ENCODE measurements at places on chromosomes 13 and 19. TPM values are rescaled to one million over a fixed set of nuclear protein-coding genes. Genes with fewer than 3 reads are reported as not detected.

The CACTIN gene
- polyA plus RNA-seq, result 20.4 TPM

GRCh38 chr19:50983625-50984292 lies at the start of gene KLK7:
KLK7 (minus strand) TSS chr19:50983917; CDS start chr19:50982399, 1,518 bp downstream.
- H3K27me3 ChIP-seq, result no peaks in the 10 kb centered on the region
- H3K4me3 ChIP-seq, result no peak within 1 kb of the TSS
- no peak for DNase-seq
- no peaks in the 10 kb centered on the region for H3K4me1 ChIP-seq
- no peaks in the 10 kb centered on the region for H3K36me3 ChIP-seq

DNA sequence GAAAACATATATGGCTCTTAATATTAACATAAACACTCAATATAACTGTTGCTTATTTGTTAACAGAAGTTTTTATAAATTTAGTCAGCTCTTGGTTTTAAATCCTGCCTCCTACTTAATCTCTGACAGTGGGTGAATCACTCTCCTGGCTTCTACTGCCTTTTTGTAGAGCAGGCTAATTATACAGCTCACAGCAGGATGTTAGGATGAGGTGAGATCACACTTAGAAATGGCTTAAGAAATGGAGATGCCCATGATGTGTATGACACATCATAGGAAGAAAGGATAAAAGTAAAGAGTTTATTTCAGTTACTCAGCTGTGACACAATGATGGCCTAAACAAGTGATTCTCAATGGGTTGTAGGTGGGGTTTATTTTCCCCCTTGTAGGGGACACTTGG lies 345.6 kb downstream of the SPRY2 start:
- H3K27ac ChIP-seq, result no peak overlapping the region
- DNase-seq, result no peak
- no peaks in the 10 kb centered on the region for H3K27me3 ChIP-seq
- H3K4me3 ChIP-seq, result no peak overlapping the region
- no peaks in the 10 kb centered on the region for H3K4me1 ChIP-seq
- H3K36me3 ChIP-seq, result no peaks in the 10 kb centered on the region

The CEACAM21 gene
- 11.0 TPM for polyA plus RNA-seq

GRCh38 chr19:43780706-43781525 lies at the start of gene KCNN4:
KCNN4 (minus strand) TSS chr19:43780973; CDS start chr19:43780861, 112 bp downstream.
- no peaks in the 10 kb centered on the region for H3K36me3 ChIP-seq
- H3K27ac ChIP-seq, result peak within 1 kb of the TSS; percentile 94
- no peaks in the 10 kb centered on the region for H3K27me3 ChIP-seq
- H3K4me1 ChIP-seq, result peaks cover 49% of the 10 kb centered on the region
- H3K4me3 ChIP-seq, result peak within 1 kb of the TSS; percentile 53

GRCh38 chr19:35248310-35249145 lies at the start of gene LSR:
LSR (plus strand) TSS chr19:35249002; CDS start chr19:35249023, 21 bp downstream.
- peak within 1 kb of the TSS; percentile 45 for H3K4me3 ChIP-seq
- H3K36me3 ChIP-seq, result no peaks in the 10 kb centered on the region
- peaks cover 48% of the 10 kb centered on the region for H3K27me3 ChIP-seq
- H3K27ac ChIP-seq, result peak within 1 kb of the TSS; percentile 61
- peaks cover 5% of the 10 kb centered on the region for H3K4me1 ChIP-seq

The SH2D3A gene
- polyA plus RNA-seq, result 18.8 TPM

- H3K27me3 ChIP-seq, result peaks cover 16% of the 10 kb centered on the region
- H3K4me1 ChIP-seq, result peaks cover 65% of the 10 kb centered on the region
- H3K4me3 ChIP-seq, result peak overlapping the region; percentile 35
Measured at GRCh38 chr19:55640043-55640576, 692 bp upstream of the ZNF580 start.

DNA sequence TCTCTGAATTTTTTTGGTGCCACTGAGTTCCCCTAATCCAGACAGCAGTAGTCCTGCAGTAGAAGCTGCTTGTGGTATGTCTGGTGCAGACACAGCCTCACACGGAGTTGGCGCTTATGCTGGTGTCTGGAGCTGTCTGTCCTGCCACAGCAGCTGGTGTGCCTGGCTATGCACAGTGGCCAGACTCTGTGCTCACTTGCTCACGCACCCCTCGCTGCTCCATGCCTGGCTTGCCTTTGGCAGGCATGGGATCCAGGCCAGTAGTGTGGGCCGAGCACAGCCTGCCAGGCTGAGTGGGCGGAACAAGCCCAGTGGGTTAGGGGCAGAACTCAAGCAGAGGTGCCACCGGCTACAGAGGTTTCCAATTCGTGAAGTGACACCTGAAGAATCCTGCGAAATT lies 845.9 kb upstream of the PCDH9 start:
- no peak overlapping the region for H3K27ac ChIP-seq
- no peaks in the 10 kb centered on the region for H3K4me1 ChIP-seq
- H3K4me3 ChIP-seq, result no peak overlapping the region
- no peaks in the 10 kb centered on the region for H3K27me3 ChIP-seq
- no peak for DNase-seq

The IGFL1 gene
- 26.9 TPM for polyA plus RNA-seq

GRCh38 chr13:44969551-44970484 lies 19.5 kb downstream of the NUFIP1 start:
- H3K4me3 ChIP-seq, result no peak overlapping the region
- no peak overlapping the region for H3K27ac ChIP-seq
- H3K36me3 ChIP-seq, result peaks cover 5% of the 10 kb centered on the region
- H3K4me1 ChIP-seq, result no peaks in the 10 kb centered on the region

DNA sequence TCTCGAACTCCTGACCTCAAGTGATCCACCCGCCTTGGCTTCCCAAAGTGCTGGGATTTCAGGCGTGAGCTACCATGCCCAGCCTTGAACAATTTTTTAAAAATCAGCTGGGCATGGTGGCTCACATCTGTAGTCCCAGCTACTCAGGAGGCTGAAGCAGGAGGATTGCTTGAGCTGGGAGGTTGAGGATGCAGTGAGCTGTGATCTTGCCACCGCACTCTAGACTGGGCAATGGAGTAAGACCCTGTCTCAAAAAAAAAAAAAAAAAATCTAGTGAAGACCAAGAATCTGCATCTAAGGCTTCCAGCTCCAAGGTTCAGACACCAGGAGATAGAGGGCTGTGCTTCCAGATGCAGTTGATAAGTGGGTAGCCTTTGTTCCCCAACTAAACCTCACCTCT lies 17.1 kb downstream of the DNASE2 start:
- no peak for DNase-seq
- H3K27me3 ChIP-seq, result peaks cover 12% of the 10 kb centered on the region
- H3K4me3 ChIP-seq, result no peak overlapping the region
- H3K27ac ChIP-seq, result no peak overlapping the region
- H3K4me1 ChIP-seq, result peaks cover 5% of the 10 kb centered on the region

The LCP1 gene
- 181 TPM for polyA plus RNA-seq

The TEAD2 gene
- 6.6 TPM for polyA plus RNA-seq

DNA sequence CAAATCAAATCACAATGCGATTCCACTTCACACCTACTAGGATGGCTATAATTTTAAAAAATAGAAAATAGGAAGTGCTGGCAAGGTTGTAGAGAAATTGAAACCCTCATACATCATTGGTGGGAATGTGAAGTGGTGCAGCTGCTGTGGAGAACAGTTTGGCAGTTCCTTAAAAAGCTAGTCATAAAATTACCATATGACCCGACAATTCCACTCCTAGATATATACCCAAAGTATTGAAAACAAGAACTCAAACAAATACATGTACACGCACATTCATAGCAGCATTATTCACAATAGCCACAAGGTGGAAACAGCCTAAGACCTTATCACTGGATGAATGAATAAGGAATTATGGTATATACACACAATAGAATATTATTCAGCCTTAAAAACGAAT lies 12.0 kb downstream of the HMGB1 start:
- H3K36me3 ChIP-seq, result peaks cover 9% of the 10 kb centered on the region
- no peaks in the 10 kb centered on the region for H3K27me3 ChIP-seq
- no peak for DNase-seq
- H3K4me3 ChIP-seq, result no peak overlapping the region

The KIR3DL1 gene
- polyA plus RNA-seq, result 0.02 TPM

The MUC16 gene
- polyA plus RNA-seq, result 7.2 TPM

DNA sequence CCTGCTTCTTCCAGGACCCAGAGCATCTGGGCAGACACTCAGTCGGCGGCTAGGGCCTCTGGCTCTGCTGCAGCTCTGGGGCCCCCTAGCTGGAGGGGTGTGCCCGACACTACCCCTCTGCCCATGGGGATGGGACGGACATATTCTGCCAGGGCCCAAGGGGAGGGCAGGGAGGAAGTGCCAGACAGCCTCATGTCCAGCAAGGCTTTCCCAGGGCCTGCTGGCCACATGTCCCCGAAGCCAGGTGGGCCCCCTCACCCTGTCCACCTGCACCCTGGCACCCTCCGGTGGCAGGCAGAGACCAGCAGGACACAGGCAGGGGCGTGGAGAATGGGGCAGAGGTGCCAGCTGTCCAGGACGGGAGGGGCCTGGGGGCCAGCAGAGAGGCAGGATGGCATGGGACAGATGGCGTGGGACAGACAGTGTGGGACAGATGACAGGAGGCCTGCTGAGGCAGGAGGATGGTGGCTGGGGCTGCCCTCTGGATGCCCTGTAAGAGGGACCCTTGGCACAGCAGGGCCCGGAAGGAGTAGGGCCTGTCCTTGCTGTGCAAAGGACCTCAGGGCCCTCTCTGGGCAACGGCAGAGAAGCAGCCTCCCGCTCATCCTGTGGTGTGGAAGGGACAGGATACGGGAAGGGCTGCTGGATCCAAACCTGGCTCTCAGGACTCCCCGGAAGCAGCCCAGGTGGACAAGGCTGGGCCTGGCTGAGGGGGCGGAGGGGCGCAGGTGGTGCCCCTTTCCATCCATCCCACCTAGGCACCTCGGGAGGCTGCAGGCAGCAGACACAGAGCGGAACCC lies 29.1 kb downstream of the CEBPG start:
- H3K4me3 ChIP-seq, result no peak overlapping the region
- H3K27ac ChIP-seq, result no peak overlapping the region
- H3K36me3 ChIP-seq, result no peaks in the 10 kb centered on the region

The JAK3 gene
- polyA plus RNA-seq, result 50.4 TPM

The OSCAR gene
- 5.5 TPM for polyA plus RNA-seq

- H3K36me3 ChIP-seq, result no peaks in the 10 kb centered on the region
- H3K27ac ChIP-seq, result no peak overlapping the region
- H3K4me3 ChIP-seq, result no peak overlapping the region
- DNase-seq, result no peak
- no peaks in the 10 kb centered on the region for H3K27me3 ChIP-seq
- H3K4me1 ChIP-seq, result peaks cover 3% of the 10 kb centered on the region
Measured at GRCh38 chr13:43767341-43767931, 19.3 kb downstream of the ENOX1 start.

- no peaks in the 10 kb centered on the region for H3K27me3 ChIP-seq
- no peaks in the 10 kb centered on the region for H3K4me1 ChIP-seq
- H3K27ac ChIP-seq, result no peak overlapping the region
- no peak overlapping the region for H3K4me3 ChIP-seq
Measured at GRCh38 chr19:45276284-45276687, 25.2 kb downstream of the MARK4 start.

The FCGBP gene
- polyA plus RNA-seq, result 7.7 TPM

DNA sequence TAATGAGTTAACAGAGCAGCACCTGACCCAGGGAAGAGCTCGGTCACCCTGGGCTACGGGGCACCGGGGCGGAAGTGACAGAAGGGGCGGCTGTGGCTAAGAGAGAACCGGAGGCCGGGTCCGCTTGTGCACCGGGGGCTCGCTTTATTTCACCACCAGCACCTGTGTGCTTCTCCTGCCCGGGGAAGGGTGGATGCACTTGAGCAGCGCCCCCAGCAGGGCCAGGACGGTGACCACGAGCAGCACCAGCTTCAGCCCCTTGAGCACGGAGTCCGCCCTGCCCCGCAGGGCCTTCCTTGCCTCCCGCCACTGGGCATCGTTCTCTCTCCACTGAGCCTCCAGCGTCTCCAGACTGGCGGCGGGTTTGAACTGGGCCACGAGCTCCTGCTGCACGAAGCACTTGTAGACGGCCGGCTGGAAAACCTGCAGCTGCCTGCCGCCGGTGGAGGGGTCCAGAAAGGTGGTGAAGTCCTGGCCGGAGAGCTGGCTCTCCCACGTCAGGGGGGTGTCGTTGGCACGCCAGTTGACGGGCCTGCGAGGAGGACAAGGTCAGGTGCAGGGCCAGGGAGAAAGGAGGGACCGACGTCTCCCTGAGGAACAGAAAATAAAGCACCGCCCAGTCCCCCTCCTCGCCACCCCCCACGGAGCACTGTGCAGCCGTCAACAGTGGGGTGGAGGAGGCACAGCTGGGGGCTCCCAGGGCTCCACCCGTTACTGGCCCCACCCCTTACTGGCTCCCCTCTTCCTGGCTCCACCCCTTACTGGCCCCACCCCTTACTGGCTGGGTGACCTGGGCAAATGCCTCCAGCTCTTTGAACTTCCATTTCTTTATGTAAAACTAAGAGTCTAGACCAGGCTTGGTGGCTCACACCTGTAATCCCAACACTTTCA lies 3.6 kb downstream of the FAM187B start:
- no peak overlapping the region for H3K27ac ChIP-seq
- no peak overlapping the region for H3K4me3 ChIP-seq
- DNase-seq, result no peak

DNA sequence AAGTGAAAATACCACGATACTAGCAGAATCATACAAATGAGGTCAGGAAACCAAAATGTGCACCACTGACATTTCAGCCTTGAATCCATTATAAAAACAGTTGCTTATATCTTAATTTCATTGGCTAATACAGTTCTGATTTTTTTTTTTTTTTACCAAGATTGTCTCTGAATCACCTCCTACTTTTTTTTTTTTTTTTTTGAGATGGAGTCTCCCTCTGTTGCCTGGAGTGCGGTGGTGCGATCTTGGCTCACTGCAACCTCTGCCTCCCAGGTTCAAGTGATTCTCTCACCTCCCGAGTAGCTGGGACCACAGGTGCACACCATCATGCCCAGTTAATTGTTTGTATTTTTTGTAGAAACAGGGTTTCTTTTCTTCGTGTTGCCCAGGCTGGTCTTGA lies 270.2 kb downstream of the LMO7 start:
- no peaks in the 10 kb centered on the region for H3K4me1 ChIP-seq
- H3K4me3 ChIP-seq, result no peak overlapping the region
- H3K36me3 ChIP-seq, result no peaks in the 10 kb centered on the region
- no peak overlapping the region for H3K27ac ChIP-seq
- no peaks in the 10 kb centered on the region for H3K27me3 ChIP-seq

The ZNF649 gene
- 6.2 TPM for polyA plus RNA-seq

- no peaks in the 10 kb centered on the region for H3K27me3 ChIP-seq
- H3K27ac ChIP-seq, result peak overlapping the region; percentile 33
- peaks cover 5% of the 10 kb centered on the region for H3K4me1 ChIP-seq
- H3K4me3 ChIP-seq, result peak overlapping the region; percentile 2
- DNase-seq, result peak; percentile 52
Measured at GRCh38 chr13:51614350-51614786, 30.1 kb downstream of the WDFY2 start.

- H3K4me1 ChIP-seq, result peaks cover 6% of the 10 kb centered on the region
- no peak overlapping the region for H3K4me3 ChIP-seq
- DNase-seq, result peak; percentile 82
- no peaks in the 10 kb centered on the region for H3K27me3 ChIP-seq
Measured at GRCh38 chr13:24618011-24618955, 61.9 kb upstream of the ATP12A start.

- peaks cover 12% of the 10 kb centered on the region for H3K4me1 ChIP-seq
- no peak for DNase-seq
- no peak overlapping the region for H3K27ac ChIP-seq
- H3K4me3 ChIP-seq, result no peak overlapping the region
- H3K36me3 ChIP-seq, result no peaks in the 10 kb centered on the region
Measured at GRCh38 chr13:44322928-44323327, 50.7 kb upstream of the SERP2 start.

The PROZ gene
- 0.07 TPM for polyA plus RNA-seq

Measured in thymus (tissue), 14 donors.